ENCODE measurements at places on chromosomes 3 and 15. TPM values are rescaled to one million over a fixed set of nuclear protein-coding genes. Genes with fewer than 3 reads are reported as not detected.

The CASR gene
- total RNA-seq, result not detected

The C2CD4A gene
- 1.1 TPM for total RNA-seq

The SIDT1 gene
- not detected for total RNA-seq

The GHSR gene
- not detected for total RNA-seq

The SLC9C1 gene
- total RNA-seq, result 0.09 TPM

The DNAH12 gene
- 0.20 TPM for total RNA-seq

The MORC1 gene
- total RNA-seq, result not detected

The RARRES1 gene
- 1.8 TPM for total RNA-seq

The LNP1 gene
- total RNA-seq, result 0.80 TPM

The IMPG2 gene
- 0.76 TPM for total RNA-seq

The ADCY5 gene
- total RNA-seq, result not detected

The CDHR4 gene
- not detected for total RNA-seq

The TM4SF1 gene
- 559 TPM for total RNA-seq

The ITPKA gene
- total RNA-seq, result 0.66 TPM

The EFHB gene
- 0.99 TPM for total RNA-seq

The CPNE9 gene
- not detected for total RNA-seq

The CAV3 gene
- total RNA-seq, result not detected

The MED12L gene
- total RNA-seq, result 0.23 TPM

The ENTPD3 gene
- total RNA-seq, result not detected
